DMS 273 treated with DMSO at 0.1 percent for 48 hours (cell line): ENCODE measurements at places on chromosomes 13 and 19.

DNA sequence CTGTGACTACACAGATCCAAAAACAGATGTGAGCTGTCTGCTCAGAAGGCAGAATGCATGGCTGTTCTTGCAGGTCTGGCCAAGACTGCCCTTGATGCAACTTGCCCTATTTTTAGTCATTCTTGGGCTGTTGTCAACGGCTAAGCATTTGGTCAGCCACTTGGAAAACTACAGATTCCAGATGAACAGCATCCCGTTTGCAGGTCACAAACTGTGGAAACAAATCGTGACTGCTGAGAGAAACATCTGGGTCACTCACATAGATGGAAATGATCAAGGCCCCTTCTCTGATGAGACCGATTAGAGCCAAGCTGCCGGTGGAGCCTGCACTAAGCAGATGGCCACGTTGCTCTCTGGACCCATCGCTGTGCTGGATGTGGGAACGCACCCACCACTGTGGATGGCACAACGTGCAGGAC lies 15.4 kb upstream of the METTL21C start:
- no peak for DNase-seq

DNA sequence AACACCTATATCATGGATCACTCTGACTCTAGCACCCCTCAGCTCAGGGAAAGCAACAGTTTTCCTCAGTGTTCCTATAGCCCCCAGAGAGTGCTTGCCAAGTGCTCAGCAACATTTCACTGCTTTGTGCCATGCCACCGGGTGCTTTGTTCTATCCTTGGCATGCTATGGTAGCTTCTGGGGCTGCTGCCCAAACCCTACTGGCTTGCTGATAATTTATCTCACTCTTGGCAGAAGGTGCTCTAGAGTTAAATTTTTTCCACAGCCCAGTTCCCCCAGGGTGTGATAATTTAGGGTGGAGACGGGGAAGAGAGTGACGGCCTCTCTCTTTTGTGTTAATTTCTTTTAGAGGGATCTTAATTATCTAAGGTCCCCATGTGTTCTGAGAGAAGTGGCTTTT lies 12.6 kb upstream of the CSNK1A1L start:
- no peak for DNase-seq

GRCh38 chr13:105737688-105738087 lies 797.8 kb downstream of the EFNB2 start:
- no peak for DNase-seq

GRCh38 chr19:35132254-35132653 lies 2.6 kb downstream of the LGI4 start:
- no peak for DNase-seq

- DNase-seq: no peak
Measured at GRCh38 chr13:112756967-112757758, 67.3 kb downstream of the ATP11A start.

DNA sequence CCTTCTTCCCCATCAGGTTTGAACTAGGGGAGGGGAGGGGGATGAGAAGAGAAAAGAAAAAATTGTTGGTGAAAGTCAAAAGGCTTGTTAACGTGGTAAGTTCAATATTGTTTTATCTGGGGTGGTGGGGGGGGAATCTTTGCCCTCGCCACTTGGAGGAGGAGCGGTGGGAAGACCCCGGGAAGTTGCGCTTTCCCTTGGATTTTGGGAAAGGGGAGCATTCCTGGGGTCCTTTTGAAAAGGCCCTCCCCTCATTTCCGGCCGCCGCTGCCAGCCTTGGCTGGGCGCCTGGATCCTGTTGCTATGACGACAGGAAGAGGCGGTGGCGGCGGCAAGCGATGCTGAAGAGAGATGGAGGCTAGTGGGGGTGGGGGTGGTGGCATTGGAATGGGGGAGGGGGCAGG lies 4.6 kb upstream of the CACNG8 start:
- no peak for DNase-seq
